ENCODE measurements at places on chromosomes 16 and 17. TPM values are rescaled to one million over a fixed set of nuclear protein-coding genes. Genes with fewer than 3 reads are reported as not detected.

PRR35 gene
- total RNA-seq: 0.39 TPM

PYDC1 gene
- total RNA-seq: not detected

TM4SF5 gene
- not detected for total RNA-seq

SLC16A11 gene
- total RNA-seq: 0.22 TPM

PRRT2 gene
- total RNA-seq: 13.3 TPM

NOS2 gene
- total RNA-seq: 0.11 TPM

SMYD4 gene
- total RNA-seq: 8.0 TPM

KRT24 gene
- 573 TPM for total RNA-seq

CMC2 gene
- 12.2 TPM for total RNA-seq

TNFRSF13B gene
- total RNA-seq: not detected

TBX2 gene
- total RNA-seq: under 0.01 TPM

DDX28 gene
- 11.7 TPM for total RNA-seq

CLEC10A gene
- not detected for total RNA-seq

DNAJC7 gene
- total RNA-seq: 39.7 TPM

ZNF624 gene
- 5.2 TPM for total RNA-seq

RASD1 gene
- not detected for total RNA-seq

ARMC5 gene
- 19.6 TPM for total RNA-seq

TEX14 gene
- under 0.01 TPM for total RNA-seq

CNTD1 gene
- 0.79 TPM for total RNA-seq

SHISA6 gene
- total RNA-seq: not detected

GDPD3 gene
- total RNA-seq: 2.7 TPM

CCDC78 gene
- 5.5 TPM for total RNA-seq

LAT gene
- total RNA-seq: 0.79 TPM

GLP2R gene
- not detected for total RNA-seq

HOXB1 gene
- not detected for total RNA-seq

PNMT gene
- total RNA-seq: 72.1 TPM

KRTAP2-1 gene
- total RNA-seq: not detected

XYLT1 gene
- 4.3 TPM for total RNA-seq

VMP1 gene
- 98.9 TPM for total RNA-seq

EPOP gene
- total RNA-seq: 6.2 TPM

KRTAP4-2 gene
- total RNA-seq: not detected

C17orf78 gene
- not detected for total RNA-seq
